ENCODE measurements at places on chromosomes 12 and 14.

GRCh38 chr14:90905531-90905930 lies 89.3 kb upstream of the TTC7B start:
- no peak for DNase-seq

GRCh38 chr14:90808759-90809529 lies 7.3 kb downstream of the TTC7B start:
- no peak for DNase-seq

- no peak for DNase-seq
Measured at GRCh38 chr12:121784460-121784859, 9.0 kb downstream of the RHOF start.

DNA sequence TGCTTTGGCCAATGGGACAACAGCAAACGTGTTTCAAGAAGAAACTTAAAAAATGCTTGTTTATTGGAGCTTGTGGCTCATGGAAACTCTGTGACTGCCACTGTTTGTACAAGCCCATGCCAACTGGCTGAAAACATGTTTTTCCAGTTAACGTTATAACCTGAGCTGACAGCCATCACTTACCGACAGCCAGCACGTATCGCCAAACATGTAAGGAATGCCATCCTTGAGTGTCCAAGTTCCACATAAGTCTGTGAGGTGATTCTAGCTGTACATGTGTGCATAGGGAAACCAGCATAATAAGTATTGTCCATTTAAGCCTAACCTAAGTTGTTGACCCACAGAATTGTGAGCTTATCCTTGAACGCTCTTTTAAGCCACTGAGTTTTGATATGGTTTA lies 596.9 kb downstream of the TRHDE start:
- DNase-seq: no peak

DNA sequence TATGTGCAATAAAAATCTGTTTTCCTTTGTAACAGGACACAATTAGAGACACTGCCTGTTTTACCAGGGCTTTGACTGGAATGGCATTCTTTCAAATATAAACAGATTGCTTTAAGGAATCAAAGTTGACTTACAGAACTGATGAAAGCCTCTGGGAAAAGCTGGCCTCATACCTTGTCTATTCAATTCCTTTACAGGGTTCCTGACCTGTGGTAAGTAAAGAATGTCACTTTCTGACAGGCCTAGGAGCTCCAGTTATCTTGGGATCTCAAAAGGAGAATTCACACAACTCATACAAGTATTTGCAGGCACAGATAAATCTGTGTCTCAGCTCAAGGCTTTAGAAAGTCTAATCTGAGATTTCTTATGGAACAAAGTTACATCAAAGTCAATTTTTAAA lies 88.4 kb downstream of the BCAT1 start:
- DNase-seq: no peak
